ENCODE measurements at places on chromosomes 2 and 18. TPM values are rescaled to one million over a fixed set of nuclear protein-coding genes. Genes with fewer than 3 reads are reported as not detected.

Gene GTF2A1L
- not detected for total RNA-seq

Gene KLHL41
- not detected for total RNA-seq

Gene RNF152
- total RNA-seq: 0.07 TPM

Gene CIB4
- total RNA-seq: not detected

Gene MC5R
- not detected for total RNA-seq

Gene GPR45
- not detected for total RNA-seq

Gene LHCGR
- total RNA-seq: not detected

Gene RUFY4
- total RNA-seq: not detected

Gene COL4A4
- 2.3 TPM for total RNA-seq

Gene ONECUT2
- not detected for total RNA-seq

Gene IDH1
- 440 TPM for total RNA-seq

Gene TEX44
- total RNA-seq: not detected

Gene LCT
- not detected for total RNA-seq

Gene TMEM247
- total RNA-seq: not detected

Gene ACMSD
- not detected for total RNA-seq

Gene PKDCC
- total RNA-seq: 36.9 TPM

Gene VWC2L
- not detected for total RNA-seq

Gene PTPRN
- 0.71 TPM for total RNA-seq

Gene SCYGR4
- total RNA-seq: not detected

Gene WDSUB1
- total RNA-seq: 15.2 TPM

Gene UGT1A1
- not detected for total RNA-seq

Gene COL6A3
- total RNA-seq: 0.17 TPM

Gene CD8B
- not detected for total RNA-seq

Gene C2orf66
- total RNA-seq: not detected

Gene MTERF4
- total RNA-seq: 24.9 TPM

Gene NCKAP5
- total RNA-seq: not detected

Gene ASTL
- total RNA-seq: 2.6 TPM

Gene OR6B2
- not detected for total RNA-seq

Gene SLC9A4
- total RNA-seq: not detected

Gene ABCB11
- total RNA-seq: not detected

Gene TWIST2
- total RNA-seq: 33.3 TPM

Gene TRPM8
- total RNA-seq: not detected

Gene OBSL1
- total RNA-seq: 117 TPM

Gene AQP12B
- not detected for total RNA-seq

Gene PLCD4
- total RNA-seq: 1.3 TPM

Gene IL1R2
- not detected for total RNA-seq

Gene RAD51AP2
- not detected for total RNA-seq

Gene AOX1
- not detected for total RNA-seq

Gene RGPD3
- 1.3 TPM for total RNA-seq

Gene ALLC
- not detected for total RNA-seq

Gene TUBA3E
- total RNA-seq: not detected

Gene CCDC85A
- total RNA-seq: 0.80 TPM

Gene FBXO41
- total RNA-seq: 11.1 TPM

Gene ADCYAP1
- 5.0 TPM for total RNA-seq

Data from G401 (cell line).